Mucosa of gallbladder (tissue), 1 donor: ENCODE measurements at places on chromosomes 2 and 18. TPM values are rescaled to one million over a fixed set of nuclear protein-coding genes. Genes with fewer than 3 reads are reported as not detected.

DNA sequence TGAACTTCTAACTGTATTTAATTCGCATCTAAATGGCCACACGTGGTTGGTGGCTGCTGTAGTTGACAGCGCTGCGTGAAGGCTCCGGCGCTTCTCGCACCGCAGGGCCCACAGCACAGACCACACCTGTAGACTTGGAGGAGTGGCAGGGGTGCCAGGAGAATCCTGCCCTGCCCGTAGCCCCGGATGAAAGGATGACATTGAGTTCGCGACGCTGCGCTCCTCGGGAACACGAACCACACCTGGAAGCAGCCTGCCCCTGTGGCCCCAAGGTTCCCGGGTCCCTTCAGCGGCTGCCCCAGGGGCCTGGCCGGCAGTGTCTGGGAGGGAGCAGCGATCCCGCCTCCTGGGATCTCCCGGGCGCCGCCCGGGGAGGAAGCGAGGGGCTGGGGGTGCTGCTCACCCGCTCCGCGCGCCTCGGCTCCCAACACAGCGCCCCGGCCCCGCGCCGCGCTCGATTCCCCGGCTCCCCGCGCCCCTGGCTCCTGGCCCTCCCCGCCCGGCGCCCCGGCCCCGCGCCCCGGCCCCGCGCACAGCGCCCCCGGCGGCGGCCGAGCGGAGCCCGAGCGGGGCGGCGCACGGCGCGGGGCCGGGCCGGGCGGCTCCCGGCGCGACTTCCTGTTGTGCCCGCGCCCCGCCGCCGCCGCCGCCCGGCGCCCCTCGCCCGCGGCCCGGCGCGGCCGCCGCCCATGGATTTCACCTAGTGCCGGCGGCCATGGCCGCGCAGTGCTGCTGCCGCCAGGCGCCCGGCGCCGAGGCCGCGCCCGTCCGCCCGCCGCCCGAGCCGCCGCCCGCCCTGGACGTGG lies at the start of gene RNPEPL1:
Gene RNPEPL1, plus strand, starts transcription at position 613 of the 806 bp plus-strand sequence. Its CDS starts 103 bp downstream, at position 716.
- no peak for DNase-seq

DNA sequence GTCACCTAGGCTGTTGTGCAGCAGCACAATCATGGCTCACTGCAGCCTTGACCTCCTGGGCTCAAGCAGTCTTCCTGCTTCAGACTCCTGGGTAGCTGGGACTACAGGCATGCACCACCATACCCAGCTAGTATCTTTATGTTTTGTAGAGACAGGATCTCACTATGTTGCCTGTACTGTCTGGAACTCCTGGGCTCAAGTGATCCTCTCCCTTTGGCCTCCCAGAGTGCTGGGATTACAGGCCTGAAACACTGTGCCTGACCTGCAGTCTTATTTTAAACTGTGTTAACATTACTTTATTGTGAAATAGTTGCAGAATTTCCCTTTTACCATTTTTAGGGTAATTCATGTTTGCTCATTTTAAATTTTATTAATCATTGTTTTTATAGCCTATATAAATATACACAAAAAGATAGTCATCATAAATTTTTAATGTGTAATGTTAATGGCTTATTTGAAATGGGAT lies 24.6 kb downstream of the EML4 start:
- no peak for DNase-seq

DNA sequence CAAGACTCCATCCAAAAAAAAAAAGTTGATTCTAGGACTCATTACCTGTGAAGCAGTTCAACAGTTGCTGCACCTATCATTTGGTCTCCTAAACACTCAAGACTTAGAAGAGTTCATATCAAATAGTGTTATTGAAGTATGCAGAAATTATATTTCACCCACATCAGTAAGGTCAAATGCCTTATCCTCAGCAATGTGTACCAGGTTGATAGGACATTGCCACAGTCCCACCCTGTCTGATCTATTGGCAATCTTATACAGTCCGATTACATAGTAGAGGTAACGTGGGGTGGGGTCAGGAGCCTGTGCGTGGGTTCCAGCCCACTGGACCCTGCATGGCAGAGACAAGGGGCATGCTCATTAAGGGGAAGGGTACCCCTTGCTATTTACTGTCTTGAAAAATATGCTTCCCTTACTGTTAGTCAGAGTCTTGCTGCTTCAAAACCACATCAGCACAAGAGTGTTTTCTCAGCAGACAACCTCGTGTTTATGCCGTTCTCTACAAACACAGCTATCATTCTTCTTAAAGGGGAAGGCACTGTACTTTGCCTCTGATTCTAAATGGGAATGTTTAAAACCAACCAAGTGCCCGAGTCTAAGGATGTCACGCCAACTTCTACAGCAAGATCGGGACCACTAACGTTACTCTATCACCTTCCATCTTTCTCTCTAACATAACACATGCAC lies 115.2 kb downstream of the MTCL1 start:
- DNase-seq: no peak

DNA sequence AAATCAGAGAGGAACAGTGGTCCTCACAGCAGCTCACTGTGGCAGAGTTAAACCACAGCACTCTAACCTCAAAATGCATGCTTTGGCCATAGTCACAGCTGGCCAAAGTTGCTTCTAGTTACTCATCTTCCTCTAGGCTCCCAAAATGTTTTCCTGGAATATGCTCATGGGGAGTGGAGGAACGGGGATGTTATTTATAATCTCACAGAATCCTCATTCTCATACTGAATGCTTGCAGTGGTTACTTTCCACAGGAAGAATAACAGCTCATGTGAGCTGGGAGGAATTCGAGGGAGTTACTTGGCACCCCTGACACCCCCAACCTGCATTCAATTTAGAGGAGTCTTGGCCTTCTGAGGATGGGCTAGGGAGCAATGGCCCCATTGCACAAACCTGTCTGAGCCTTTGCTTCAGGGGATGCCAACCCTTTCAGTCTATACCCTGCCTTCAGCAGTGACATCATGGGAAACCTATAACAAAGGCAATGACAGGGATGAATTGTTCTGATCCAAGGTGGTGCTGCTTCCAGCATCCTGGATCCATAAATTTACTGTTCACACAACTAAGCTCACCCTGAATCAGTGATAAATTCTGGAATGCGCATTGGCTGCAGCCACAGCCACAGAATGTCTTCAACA lies 22.4 kb upstream of the CCBE1 start:
- no peak for DNase-seq

- no peak for DNase-seq
These were observed 80.4 kb downstream of the CELF4 start for GRCh38 chr18:37484983-37485834.

DNA sequence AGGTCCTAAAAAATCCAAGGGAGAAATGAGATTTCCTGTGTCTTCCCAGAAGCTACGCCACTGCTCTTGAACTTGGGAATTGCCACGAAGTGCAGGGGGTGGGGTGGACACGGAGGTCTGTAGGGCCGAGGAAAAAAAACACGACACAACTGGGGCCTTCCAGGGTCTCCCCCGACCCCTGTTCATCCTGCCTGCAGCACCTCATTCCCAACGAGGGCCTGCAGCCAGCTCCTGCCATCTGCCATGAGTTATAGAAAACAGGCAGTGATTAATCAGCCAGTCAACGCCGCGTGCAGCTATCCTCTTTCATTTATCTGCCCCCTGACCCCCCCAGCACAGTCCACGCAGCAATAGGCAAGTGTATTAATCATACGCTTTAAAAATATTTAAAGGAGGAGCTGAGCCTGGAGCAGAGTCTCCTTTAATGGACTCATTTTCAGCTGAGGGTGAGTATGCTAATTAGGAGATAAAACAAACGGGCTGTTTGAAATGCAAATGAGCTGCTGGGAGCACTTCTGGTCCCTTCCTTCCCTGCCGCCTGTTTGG lies 209.9 kb downstream of the TFCP2L1 start:
- no peak for DNase-seq

HEATR5B gene
- total RNA-seq: 22.4 TPM

DNA sequence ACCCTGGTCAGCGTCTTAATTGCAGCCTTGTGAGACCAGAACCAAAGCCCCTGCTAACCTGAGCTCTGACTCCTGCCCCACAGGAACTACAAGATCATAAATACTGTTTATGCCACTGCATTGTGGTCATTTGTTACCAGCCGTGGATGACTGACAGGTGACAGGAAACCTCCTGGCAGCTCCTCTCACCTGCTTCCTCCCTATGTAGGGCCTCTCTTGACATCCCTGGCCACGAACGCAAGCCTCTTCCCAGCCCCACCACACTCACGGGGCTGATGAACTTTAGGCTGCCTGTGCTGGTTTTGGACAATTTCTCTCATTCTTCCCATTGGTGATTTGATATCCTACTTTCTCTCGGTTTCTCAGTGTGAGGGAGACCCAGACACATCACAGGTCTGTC lies 357.2 kb upstream of the MYT1L start:
- no peak for DNase-seq
